ENCODE measurements at places on chromosomes 5 and 9.
A peak's percentile ranks its signal among the peaks of the same experiment; 100 is the strongest.

GRCh38 chr9:3751125-3751758 is 225.4 kb upstream of the RFX3 start:
- DNase-seq = peak; percentile 19

DNA sequence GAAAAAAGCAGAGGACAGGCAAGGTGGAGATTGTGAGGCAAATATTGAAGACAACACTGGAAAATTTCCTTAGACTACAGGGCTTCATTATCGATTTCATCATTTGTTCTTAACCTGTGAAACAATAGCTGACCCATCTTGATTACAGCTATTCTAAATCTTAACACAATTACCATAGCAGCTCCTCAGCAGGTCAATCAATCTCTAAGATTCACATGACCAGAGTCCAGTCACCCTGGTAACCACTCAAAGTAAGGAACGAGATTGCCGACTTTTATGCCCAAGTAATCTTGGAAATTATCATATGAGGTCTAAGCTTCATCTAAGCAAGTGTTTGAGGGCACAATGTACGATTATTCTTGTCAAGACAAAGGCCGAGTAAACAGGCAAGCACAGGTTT is 93.8 kb downstream of the TTC39B start:
- DNase-seq = no peak

DNA sequence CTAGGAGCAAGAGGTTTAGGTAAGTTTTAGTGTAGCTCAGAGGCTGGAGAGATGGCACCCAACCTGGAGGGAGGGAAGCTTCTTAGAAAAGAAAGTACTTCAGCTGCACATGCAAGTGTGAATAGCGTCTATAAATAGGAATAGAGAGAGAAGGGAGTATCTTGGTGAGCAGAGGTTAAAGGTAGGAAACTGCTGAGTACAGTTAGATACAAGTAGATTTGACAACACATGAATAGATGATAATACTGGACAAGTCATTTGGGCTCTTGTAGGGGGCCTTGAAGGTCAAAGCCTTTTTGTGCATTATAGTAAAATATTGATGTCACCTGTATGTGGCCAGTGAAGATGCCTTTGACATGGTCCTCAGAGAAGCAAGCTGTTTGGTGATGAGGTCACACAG is 34.2 kb downstream of the ANP32B start:
- DNase-seq = no peak

DNA sequence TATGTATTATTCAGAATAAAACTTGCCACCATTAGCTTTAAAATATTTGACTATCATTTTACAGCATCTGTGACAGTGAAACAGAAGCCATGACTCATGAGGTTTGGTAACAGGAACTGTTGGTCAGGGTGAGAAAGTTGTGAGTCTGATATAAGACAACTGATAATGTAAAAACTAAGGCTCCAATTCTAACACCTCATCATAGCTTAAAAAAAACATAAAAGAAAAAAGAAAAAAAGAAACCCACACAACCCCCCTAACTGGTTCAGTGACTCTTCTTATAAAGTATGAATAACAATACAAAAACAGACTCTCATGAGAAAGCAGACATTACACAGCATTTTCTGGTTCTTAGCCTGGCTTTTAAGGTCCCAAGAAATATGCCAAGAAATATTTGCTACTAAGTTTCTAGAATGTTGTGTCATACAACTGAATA is 85.8 kb downstream of the MRPS27 start:
- DNase-seq = no peak

DNA sequence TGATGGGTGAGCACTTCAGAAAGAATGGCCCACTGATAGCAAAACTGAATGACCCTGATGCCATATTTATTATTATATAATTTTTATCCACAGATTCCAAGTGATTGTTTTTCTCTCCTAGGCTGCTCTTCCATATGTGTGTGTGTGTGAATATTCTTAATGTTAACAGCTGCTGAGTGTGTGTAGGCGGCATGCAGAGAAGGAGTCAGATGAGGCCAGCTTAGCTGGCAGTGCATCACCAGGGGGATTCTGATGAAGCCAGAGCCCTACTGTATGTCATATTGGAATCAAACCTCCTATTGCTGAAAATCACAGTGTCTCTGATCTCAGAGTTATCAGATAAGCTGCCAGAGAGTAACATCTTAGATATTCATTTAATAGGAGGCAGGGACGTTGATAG is 177.1 kb downstream of the DMAC1 start:
- DNase-seq = no peak

DNA sequence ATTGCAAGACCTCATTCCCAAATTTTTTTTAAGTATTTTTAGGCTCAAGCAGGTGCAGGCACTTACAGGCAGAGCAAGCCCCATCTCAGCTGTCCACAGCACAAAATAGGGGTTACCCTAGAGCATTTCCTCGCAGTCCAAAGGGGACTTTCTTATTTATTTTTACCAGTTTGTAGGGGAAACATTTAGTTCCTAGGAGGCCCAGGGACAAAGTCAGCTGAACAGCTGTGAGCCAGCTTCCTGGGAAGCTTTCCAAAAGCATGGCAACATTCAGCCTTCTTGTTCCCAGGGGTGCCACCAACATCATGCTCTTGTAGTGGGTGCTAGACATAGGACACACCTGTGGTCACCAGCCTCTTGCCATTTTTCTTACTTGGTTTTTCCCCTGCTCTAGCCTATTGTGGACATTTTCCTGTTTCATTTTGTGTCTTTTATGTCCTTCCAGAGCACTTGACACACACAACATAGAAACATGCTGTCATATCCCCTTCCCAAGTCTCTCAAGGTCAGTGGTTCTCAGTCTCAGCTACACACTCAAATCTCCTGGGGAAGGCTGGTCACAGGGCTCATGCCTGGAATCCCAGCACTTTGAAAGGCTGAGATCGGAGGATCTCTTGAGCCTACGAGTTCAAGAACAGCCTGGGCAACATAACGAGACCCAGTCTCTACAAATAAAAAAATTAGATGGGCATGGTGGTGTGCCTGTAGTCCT is 38.2 kb downstream of the HAVCR1 start:
- DNase-seq = no peak

- no peak for DNase-seq
Measured at GRCh38 chr5:66851306-66851705, 255.1 kb downstream of the MAST4 start.

GRCh38 chr9:26296910-26297572 is 595.6 kb downstream of the CAAP1 start:
- DNase-seq = no peak

DNA sequence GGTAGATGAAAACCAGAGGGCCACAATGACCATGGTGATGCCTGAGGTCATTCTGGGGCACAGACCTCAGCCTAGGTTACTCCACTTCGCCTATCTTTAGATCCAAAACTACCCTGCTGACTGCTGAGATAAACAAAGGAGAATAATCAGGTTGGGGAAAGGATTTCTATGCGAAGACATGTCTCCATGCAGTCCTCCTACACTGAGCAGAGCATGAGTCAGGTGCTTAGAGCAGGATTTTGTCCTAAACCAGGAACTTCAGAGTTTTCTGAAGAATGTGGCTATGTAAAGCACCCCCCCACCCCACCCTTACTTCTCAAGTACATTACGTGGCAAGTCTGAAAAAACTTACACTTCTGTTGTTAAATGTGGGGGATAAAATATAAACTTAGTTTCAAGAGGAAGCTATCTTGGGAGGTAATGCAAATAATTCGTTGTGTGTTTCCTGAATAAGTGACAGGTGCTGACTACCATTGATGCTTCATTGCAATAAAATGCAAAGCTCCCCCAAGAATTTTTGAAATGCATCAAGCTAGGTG is 19.4 kb downstream of the PDCD1LG2 start:
- DNase-seq = no peak

DNA sequence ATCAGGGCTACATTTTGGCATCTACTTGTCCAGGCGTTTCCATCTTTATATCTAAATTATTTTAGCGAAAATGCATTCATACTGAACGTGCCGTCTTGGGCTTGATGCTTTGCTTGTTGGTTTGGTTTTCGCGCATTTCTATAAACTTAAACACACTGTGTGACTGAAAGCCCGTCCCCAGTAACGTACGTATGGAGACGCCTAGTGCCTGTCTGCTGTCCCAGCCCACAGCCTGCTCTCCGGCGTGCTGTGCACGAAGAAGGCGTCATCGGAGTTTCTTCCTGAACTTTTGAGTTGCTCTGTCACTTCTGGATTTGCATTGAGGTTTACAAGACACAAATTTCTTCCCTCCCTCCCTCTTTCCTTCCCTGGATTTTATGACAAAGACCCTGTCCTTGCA is 40.6 kb upstream of the IRX4 start:
- no peak for DNase-seq

DNA sequence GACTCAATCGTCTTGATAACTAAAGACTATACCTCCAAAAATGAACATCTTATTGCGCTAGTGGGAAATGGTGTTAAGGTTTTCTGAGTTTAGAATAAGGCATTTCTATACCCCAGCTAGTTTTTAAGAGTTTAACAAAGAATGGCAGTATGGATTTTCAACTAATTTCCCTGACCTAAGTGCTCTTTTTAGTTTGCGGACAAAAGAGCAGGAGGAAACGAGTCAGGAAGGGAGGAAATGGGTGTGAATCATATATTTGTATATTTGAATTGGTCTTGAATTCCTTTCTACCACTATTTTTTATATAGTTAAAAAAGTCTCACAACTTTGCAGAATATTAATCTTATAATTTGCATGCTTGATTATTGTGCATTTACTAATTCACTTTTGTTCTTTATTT is 516.3 kb upstream of the ZNF608 start:
- DNase-seq = no peak

DNA sequence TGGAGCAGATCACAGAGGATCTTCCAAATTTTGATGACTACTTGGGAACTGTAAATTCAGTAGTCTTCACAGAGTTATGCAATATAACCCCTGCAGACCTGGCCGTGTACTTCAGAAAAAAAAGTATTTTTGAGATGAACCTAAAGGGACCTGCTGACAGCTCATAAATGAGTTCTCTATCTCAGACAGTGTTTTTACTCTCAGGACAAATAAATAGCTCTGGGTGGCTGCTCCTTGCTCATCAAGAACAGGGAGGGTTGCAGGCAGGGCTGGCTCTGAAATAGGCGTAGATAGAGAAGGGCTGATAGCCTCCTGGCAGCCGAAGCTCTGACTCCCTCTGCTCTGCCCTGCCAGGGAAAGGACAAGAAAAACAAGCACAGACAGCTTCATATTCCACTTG is 64.8 kb downstream of the PLAC8L1 start:
- no peak for DNase-seq

DNA sequence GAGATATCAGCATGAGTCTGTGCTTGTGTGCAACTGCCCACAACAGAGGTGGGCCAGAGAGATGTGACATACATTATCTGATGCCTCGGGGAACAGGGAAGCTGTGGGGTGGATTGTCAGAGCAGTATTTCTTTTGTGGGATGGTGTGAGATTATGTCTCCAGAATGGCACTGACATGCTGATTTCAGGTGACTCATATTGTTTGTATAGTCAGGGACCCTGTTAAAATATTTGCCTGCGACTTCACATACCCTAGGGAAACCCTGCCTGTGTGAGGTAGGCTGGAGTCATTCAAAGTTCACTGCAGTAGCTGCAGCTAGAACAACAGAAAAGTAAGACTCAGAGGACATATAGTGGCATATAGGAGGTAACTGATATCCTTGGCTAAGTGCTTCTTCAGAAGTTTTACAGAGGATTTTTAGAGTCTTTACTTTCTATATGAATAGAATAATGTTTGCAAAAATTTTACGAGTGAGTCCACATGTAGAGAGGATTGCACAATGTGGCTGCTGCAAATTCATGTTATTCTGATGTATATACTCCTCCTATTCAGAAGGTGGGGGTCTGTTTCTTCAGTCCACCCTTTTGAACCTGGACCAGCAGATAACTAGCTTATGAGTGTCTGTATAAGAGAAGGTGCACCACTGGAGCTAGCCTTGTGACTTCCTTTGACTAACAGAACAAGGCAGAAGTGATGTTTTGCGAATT is 89.3 kb downstream of the MACIR start:
- no peak for DNase-seq

- DNase-seq = no peak
Measured at GRCh38 chr5:167616043-167616890, 675.2 kb upstream of the WWC1 start.

DNA sequence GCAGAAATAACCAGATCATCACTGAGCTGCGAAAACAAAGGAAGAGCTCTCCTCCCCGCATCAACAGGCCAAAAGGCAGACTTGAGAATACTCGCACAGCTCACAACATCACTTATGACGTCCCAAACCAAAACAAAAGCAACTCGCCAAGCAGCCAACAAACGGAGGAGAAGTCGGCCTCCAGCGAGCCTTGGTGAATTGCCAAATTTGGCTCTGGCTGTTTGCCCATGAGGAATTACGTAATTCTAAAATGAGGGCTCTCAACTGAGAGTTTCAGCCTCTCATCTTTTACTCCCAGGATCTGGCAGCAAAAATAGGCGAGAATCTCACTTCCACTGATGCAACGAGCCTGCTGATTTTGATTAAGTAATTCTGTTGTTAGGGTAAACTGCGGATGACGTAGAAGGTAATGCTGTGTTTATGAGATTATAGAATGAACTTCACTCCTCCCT is 51.7 kb upstream of the SEMA6A start:
- no peak for DNase-seq

DNA sequence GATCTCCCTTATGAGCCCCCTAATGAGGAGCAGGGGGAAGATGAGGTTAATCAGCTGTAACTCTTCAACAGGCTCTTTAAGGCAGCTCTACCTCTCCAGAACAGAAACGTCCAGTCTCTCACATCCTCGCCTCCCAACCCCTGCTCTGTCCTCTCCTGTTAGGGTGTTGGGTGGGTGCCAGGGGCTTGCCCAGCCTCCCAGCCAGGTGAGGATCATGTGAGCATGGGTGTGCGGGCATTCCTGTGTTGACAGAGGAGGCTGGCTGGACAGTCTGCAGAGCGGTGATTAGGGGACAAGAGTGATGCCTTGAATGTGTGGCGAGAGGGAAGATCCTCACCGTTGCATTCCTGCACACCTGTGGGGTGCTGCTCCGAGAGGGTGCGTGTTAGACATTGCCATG is 51.7 kb downstream of the CCDC180 start:
- no peak for DNase-seq

GRCh38 chr9:35395706-35396101 is 94.2 kb upstream of the RUSC2 start:
- DNase-seq = no peak

GRCh38 chr9:82423700-82424099 is 435.1 kb downstream of the SPATA31D1 start:
- DNase-seq = no peak

DNA sequence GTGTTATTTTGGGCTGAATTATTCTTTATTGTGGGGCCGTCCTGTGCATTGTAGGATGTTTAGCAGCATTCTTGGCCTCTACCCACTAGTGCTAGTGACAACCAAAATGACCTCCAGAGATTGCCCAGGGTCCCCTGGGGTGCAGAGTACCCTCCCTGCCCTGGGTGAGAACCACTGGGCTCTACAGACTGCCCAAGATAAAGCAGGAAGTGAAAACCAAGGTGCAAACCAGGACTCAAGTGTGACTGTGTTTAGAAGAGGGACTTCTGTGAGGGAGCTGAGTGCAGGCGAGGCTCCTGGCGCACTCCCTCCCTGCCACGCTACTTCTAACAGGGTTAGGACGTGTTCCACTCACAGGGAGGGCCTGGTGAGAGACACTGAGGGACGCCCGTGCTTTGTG is 41.6 kb downstream of the USP20 start:
- DNase-seq = no peak

Measured in HFF-Myc (cell line).